ENCODE measurements at places on chromosomes 3 and 15.

DNA sequence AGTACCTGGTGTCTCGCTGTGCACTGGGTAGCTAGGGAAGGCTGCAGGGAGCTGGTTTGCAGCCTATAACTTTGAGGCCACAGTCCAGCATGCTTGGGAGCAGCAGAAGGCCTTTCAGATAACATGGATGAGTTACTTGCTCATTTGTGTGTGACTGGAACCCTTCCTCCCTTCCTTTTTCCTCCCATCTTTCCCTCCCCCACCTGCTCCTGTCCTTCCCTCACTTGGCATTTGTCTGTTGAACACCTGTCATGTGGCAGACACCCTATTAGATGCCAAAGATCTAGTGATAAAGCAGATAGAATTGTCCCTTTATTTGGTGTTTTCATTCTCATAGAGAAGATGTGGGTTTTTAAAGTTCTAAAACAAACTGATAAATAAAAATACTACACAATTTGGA, 71.6 kb downstream of the LRTM1 start:
- DNase-seq: no peak

DNA sequence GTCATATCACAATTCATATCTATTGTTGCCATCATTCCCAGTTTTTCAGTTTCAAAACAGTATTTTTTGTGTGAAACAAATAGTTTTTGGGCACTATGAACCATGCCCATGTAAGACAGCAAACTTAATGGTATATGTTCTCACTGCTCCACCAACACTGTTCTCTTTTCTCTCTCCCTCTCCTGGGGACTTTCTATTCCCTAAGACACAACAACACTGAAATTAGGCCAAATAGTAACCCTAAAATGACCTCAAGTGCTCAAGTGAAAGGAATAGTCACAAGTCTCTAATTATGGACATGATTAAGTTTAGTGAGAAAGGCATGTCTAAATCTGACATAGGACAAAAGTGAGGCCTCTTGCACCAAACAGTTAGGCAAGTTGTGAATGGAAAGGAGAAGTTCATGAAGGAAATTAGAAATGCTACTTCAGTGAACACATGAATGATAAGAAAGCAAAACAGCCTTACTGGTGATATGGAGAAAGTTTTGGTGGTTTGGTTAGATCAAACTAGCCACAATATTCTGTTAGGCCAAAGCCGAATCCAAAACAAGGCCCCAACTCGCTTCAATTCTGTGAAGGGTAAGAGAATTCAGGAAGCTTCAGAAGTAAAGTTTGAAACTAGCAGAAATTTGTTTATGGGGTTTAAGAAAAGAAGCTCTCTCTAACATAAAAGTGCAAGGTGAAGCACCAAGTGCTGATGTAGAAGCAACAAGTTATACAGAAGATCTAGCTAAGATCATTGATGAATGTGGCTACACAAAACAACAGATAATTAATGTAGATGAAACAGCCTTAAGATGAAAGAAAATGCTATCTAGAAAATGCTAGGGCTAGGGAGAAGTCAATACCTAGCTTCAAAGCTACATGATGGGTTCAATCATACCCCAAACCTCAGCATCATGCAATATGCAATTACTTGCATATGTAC, 104.2 kb downstream of the CBLB start:
- peak; percentile 26 for DNase-seq

DNA sequence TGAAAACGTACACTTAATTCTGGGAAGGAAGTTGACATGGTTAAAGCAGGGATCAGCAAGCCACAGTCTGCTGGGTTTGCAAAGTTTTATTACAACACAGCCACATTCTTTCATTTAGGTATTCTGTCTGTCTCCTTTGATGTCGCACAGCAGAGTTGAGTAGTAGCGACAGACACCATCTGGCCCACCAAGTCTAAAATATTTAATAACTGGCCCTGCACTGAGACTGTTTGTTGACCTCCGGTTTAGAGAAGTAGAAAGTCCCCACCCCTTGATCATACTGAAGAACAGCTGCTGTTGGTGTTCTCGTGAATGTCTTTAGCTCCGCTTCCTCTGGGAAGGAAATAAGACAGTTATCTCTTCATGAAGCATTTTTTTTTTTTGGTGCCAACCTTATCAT, 66.2 kb downstream of the MCTP2 start:
- no peak for DNase-seq

GRCh38 chr3:127706312-127706711, 33.6 kb downstream of the ABTB1 start:
- no peak for DNase-seq

DNA sequence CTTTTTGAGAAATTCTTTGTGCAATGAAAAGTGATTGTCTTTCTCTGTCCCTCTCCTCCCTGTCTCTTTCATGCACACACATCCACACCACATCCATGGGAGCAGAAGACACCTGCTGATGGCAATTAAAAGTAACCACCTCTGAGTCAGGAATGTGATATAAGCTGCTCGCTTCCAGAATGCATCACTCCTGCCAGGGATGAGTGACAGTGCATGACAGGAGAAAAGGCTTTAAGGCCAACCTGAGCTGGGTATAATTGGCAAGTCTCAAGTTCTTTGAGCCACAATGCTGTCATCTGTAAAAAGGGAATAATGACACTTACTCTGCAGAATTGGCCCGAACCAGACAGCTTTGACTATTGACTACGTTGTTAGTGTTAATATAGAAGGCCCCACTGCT, 59.6 kb downstream of the UBP1 start:
- no peak for DNase-seq

DNA sequence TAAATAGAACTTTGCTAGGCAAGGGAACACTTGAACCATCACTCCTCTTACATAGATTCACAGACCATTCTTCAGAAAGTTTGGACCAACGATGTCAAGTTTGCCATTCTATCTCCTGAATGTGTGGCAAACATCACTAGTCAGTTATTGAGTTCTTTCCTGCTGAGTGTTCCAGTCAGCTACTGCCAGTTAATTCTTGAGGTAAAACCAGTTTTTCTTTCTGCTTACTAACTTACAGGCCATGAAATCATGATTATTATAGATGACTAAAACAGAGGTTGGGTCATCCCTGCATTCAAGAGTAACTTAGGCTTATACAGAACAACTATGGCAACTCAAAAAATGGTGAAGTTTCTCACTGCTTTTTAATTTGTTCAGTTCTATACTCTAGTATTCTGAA, 88.2 kb downstream of the AP4E1 start:
- no peak for DNase-seq

DNA sequence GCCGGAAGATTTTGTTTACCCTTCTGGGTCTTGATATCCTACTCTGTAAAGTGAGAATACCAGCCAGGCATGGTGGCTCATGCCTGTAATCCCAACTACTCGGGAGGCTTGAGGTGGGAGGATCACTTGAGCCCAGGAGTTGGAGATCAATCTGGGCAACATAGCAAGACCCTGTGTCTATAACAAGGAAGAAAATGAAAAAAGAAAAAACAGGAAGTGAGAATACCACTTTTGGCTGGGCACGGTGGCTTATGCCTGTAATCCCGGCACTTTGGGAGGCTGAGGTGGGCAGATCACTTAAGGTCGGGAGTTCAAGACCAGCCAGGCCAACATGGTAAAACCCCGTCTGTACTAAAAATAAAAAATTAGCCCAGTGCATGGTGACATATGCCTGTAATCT, 36.9 kb downstream of the SFMBT1 start:
- DNase-seq: no peak

DNA sequence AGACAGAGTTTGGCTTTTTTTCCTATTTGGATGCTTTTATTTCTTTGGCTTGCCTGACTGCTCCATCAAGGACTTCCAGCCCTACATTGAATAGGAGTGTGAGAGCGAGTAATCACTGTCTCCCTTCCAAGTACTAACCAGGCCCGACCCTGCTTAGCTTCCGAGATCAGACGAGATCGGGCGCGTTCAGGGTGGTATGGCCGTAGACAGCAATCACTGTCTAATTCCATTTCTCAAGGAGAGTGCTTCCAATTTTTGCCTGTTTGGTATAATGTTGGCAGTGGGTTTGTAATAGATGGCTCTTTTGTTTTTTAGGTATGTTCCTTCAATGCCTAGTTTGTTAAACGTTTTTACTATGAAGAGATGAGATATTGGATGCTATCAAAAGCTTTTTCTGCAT, 125.0 kb upstream of the PEX5L start:
- no peak for DNase-seq

GRCh38 chr3:179837374-179837773, 184.5 kb downstream of the USP13 start:
- DNase-seq: no peak

DNA sequence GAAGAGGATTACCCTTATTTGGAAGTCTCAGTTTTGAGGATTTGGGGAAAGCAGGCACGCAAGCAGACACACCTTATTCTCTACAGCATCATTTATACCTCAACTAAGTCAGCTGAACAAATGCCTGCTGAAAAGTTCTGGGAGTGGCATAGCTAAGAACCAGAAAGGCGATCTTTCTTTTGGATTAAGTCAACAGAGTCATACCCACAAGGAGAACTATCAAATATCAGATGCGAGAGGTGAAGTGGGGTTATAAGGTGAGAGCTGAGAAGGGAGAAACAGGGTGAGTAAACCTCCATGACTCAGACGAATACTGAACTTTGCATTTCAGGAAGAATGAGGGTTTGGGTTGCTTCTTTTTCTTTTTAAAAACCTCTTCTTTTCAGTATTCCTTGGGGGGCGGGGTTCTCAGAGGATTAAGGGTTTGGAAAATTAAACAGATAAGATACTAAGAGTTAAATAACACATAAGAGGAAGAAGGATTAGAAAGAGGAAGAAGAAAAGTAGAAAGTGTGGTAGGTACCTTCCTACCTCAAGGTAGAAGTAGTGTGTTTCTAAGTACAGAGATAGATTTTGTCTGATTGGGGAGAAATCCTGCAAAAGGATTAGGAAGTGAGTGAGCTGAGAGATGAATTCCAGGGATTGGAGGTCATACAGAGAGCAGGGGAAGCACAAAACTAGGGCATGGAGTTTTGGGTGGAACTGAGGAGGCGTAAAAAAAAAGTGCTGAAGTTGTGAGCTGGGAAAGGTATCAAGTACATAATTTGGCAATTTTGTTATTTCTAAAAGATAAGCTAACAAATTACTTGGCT, 41.3 kb upstream of the ICE2 start:
- no peak for DNase-seq

GRCh38 chr3:141108039-141108438, 56.9 kb downstream of the SPSB4 start:
- no peak for DNase-seq

DNA sequence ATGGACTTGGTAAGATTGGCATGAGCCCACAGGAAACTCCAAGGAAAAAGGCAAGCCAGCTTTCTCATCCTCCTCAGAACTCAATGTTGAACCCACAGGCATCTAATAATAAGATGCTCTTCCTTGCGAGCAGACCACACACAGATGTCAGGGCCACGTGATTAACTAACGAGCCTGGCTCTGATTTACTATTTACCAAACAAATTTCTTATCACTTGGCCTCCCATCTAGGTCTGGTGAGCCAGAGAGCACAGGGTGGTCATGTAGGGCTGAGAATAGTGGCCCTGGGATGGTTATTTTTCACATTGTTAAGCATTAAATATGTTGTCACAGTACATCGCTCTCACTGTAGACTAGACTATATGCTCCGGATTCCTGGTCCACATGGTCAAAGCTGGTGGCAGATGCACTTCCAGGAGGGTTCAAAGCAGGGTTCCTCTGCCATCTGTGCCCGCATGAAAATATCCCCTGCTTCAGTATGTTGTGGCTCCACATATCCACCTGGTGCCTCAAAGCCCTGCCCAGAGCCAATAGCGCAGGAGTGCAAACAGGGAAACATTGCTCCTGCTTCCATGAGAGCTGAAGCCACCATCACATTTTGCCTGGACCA, 472.5 kb upstream of the WNT5A start:
- DNase-seq: no peak

DNA sequence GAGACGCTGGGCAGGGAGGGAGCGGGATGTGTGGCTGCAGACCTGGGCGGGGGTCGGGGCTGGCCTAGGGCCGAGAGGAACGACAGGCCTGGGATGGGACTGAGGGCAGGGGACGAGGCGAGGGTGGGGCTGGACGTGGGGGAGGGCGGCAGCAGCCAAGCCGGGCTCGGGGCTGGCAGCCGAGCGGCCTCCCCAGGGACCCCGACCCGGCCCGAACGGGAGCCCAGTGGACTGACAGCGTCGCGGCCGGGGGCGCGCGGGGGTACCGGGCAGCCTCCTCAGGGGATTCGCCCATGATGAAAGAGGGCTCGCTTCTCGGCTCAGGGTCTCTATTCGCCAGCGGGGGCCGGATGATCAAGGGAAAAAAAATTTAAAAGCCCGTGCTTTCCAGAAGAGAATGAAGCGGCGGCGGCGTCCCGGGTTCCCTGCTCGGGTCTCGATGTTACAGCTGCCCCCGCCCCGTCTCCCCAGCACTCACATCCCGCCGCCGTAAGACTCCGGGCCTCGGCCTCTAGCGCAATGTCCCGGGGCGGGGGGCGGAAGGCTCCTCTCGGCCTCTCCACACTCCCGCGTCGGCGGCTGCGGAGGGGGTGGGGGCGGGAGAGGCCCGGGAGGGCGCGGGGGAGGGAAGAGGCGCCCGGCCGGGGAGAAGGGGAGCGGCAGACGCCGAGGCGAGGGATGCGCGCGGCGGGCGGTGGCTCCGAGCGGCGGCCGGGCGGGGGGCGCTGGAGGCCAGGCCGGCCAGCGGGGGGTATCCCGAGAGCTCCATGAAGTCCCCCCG, 4.3 kb downstream of the PTH1R start:
- DNase-seq: no peak

DNA sequence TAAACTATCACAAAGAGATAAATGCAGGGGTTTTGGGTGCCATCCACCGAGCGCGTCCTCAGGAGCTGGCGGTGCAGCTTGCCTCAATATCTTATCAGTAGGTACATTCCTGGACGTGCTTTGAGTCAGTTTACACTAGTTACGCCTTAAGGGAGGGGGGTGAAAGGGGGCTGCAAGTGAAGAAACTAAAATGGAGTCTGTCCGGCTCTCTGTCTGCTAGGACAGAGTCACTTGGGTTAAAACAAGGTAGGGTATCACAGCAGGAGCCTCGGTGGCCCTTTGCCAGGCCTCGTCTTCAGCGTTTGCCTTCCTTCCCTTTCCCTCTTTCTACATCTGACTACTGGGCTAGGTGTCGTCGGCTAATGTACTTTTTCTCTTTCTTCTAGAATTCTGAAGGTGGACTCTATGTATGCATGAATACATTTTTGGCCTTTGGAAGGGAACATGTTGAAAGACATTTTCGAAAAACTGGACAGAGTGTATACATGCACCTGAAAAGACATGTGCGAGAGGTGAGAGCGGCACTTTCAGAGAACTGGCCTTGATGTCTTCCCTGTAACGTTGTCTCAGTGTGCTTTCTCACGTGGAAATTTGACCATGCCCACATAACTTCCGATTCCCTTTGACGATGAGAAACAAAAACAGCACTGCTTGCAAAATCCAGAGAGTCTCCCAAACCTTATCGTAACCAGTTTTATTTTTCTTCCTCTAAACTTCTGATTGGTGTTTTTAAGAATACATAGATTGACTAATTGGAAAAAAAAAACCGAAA, 28.8 kb downstream of the USP13 start:
- no peak for DNase-seq

All from CD4-positive, alpha-beta T cell treated with Interferon alpha-2 for 1 hour (primary cell).